ENCODE measurements at places on chromosomes 6 and 20.

GRCh38 chr6:128848212-128848935 is 34.6 kb upstream of the LAMA2 start:
- DNase-seq, result no peak

- no peak for DNase-seq
Observed at GRCh38 chr6:100464903-100465700, at the start of gene SIM1. SIM1 (minus strand) TSS chr6:100464921; CDS start chr6:100463468, 1,453 bp downstream.

- no peak for DNase-seq
Observed at GRCh38 chr20:35006531-35006971, 50.9 kb downstream of the MYH7B start.

- no peak for DNase-seq
Observed at GRCh38 chr6:70527071-70527737, 39.5 kb upstream of the SDHAF4 start.

DNA sequence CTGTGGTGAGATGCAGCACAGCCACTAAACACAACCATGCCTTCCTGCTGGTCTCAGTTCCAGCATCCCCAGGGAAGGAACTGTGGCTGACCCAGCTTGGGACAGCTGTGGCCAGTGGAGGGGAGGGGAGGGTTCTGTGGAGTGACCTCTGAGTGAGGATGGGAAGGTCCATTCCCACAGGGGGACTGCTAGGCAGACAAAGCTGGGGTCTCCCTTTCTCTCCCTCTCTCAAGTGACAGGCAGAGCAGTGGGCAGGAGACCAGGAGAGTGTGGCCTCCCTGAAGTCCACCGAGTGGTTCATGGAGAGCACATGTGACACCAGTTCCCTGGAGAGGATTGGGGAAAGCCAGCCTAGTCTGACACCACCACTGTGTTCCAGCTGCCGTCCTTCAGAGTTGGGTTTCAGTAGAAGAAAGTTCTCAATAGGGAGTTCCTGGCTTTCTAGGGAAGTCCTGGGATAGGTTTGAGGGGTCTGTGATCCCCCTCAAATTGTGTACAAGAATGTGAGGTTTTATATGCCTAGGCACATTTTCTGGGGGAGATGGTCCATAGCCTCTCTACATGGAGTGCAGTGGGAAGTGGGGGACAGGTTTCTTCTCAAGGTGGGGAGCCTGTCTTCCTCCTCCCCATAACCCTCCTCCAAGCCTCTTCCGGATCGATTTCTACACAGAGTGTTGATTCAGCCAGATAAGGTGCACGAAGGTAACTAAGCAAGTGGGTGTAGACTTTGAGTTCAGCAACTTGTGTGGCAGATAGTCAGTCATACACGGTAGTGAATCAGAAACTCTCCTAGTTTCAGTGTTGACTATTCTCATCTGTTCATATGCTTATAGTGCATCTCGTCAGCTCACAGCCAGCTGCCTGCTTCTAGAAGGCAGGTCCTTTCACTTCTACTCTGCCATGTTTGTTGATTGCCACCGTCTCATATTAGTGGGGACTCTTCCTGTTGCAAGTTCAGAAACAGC is 18.9 kb downstream of the MANBAL start:
- DNase-seq, result no peak

- DNase-seq, result no peak
Observed at GRCh38 chr6:13165502-13166172, 162.7 kb downstream of the TBC1D7 start.

DNA sequence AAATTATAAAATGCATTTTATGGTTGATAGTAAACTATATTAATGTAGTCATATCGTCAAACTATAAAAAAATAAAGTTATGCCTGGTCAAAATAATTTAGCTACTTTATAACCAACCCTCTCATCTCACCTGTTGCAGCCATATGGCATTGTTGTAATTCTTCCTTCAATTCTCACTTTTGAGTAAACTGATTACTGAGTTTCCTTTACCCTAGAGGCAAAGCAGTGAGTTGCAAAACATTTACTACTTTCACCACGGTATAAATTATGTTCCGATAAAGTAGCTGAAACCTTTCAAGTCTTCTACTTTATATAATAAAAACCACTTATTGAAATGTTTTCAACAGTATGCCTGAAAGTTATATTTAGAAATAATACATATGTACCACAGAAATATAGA is 113.8 kb downstream of the AHI1 start:
- no peak for DNase-seq

Measured in hematopoietic multipotent progenitor cell treated with erythropoietin and hydrocortisone succinate and interleukin-3 and kit ligand, for 15 days (in vitro differentiated cells).